IPS-NIHi11 (cell line): ENCODE measurements at places on chromosomes 1 and 21.

GRCh38 chr1:211734791-211735190 is 59.4 kb upstream of the NEK2 start:
- DNase-seq, result no peak

- no peak for DNase-seq
Measured at GRCh38 chr1:39926820-39927219, 25.1 kb upstream of the MYCL start.

DNA sequence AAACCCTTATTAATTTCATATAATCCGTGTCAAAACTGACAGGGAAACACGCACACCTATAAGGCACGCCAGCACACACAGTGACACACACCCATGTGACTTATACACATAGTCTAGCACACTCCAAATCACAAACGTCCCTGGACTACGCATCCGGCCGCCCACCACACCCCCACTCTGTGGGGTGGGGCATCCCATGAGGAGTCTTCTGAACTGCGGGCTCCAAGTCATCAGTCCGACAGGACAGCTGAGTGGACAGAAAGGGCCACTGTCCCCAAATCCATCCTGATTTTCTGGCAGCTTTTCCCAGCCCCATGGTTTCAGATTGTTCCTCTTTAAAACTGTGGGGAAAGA is 829 bp downstream of the PEA15 start:
- no peak for DNase-seq

DNA sequence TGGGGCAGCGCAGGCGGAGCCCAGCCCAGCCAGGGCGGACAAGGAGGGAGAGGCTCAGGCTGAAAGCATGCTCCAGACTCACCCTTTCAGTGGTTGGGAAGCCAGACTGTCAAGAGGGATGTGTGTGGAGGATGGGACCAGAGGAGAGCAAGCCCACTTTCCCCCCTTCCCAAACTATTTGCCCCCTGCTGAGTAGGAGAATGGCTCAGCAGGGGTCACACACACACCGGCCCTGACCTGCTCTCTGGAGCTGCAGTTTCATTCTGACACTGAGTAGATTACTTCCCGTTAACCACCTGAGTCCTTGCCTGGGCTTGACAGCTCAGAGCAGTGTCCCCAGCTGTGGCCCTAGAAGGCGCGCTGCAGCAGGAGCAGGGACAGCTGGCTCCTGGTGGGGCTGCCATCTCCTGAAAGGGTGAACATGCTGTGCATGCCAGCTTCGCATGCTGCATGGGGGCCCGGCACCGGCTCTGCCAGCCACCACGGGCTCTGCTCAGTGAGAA is 51.6 kb upstream of the CNTN2 start:
- DNase-seq, result peak; percentile 81

DNA sequence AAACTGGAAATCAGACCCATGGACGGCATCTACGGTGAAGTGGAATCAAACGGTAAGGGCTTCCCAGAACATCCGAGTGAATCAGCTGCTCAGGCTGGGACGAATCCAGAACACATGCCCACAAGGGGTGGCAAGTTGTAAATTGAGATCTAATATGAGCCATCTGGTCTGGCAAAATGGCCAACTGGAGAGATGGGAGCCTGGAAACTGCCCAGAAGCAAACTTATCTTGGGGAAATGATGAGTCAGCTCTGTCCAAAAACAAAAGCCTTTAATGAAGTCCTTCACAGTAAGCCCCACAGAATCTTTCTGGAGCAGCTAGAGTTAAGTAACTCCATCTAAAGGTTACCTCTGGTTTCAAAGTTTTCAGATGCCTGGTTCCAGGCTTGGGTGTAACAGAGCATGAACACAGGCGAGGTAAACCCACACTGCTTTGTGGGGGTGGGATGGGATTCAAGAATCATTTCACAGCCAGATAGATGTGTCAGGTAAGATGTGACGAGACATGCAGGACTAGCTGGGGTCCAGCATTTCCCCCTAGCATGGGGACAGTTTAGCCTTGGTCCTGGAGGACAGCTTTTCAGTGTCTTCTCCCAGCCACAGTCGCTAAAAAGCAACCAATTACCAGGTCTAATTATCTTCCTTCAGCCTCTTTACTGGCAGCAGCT is 10.5 kb upstream of the SRP9 start:
- no peak for DNase-seq

- no peak for DNase-seq
Measured at GRCh38 chr1:155960081-155960745, 18.1 kb downstream of the ARHGEF2 start.

- DNase-seq, result no peak
Measured at GRCh38 chr1:199352351-199352750, 675.2 kb upstream of the NR5A2 start.

GRCh38 chr1:223207293-223208066 is 64.4 kb upstream of the TLR5 start:
- no peak for DNase-seq

GRCh38 chr1:157145076-157145475 is 6.9 kb upstream of the ETV3 start:
- DNase-seq, result no peak

DNA sequence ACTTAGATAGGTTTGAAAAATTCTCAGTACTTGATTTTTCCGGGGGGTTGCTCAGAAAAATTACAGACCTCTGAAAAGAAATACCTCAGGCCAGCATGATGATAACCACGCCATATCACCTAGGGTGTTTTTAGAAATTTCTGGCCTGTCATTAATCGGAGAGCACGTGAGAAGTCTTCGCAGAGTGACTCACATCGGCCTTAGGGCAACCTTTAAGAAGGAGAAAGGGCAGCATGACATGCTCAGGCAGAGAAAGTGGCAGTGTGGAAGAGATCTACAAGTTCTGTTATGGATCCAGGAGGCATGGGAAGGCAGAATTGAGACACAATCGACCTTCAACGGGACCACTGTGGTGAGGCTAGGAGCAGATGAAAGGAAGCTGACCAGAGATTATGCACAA is 506.3 kb downstream of the LMO4 start:
- DNase-seq, result no peak

- no peak for DNase-seq
Measured at GRCh38 chr1:55363268-55363667, 148.1 kb upstream of the USP24 start.

GRCh38 chr1:44645476-44646244 is 28.6 kb downstream of the TMEM53 start:
- no peak for DNase-seq

DNA sequence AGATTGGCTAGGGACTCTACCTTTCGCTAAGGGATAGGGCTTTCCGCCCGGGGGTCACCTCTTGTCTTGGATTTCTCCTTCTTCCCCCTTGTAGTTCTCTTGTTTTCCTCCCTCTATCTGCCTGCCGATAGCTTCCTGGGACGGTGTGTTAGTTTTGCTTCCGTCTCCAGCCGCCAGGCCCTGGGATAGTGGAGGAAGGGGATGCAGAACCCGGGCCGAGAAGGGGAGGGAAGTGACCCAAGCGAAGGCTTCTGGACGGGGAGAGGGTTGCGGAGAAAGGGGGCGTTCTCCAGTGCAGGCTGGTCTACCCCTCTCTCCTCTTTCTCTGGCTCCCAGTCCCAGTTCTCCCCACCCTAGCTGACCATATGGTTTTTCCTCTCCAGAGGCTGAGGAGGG is 871 bp downstream of the TUFT1 start:
- peak; percentile 58 for DNase-seq

- DNase-seq, result no peak
Measured at GRCh38 chr21:29753216-29753615, 186.6 kb downstream of the GRIK1 start.

DNA sequence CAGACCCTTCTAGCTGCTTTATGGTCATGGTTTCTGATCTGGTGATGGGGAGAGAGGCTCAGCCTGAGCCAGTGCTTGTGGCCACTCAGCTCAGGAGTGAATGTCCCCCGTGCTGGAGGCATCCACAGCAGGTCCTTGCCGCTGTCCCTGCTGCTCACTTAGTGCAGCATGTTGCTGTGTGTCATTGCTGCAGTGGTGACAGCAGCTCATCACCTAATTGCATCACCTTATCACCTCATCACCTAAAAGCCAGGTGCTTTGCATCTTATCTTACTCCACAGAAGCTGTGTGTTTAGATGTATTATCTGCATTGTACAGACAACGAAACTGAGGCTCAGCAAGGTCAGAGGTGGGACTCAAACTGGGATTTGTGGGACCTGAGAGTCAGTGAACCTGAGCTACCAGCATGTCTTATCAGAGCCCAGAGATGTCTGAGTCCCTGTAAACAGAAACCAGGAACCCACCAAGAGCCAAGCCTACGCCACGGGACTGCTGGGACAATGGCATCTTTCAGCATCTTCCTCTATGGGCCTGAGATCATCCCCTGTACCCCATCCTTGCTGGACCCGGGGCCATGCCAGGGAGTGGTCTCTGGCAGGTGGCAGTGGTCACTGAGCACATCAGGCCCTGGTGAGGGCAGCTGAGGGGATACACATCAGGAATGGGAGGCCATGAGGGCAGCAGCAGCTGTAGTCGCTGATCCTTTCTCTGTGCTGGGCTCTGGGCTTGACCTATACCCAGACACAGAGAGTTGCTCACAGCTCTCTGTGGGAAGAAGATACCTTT is 6.5 kb downstream of the PODN start:
- no peak for DNase-seq

DNA sequence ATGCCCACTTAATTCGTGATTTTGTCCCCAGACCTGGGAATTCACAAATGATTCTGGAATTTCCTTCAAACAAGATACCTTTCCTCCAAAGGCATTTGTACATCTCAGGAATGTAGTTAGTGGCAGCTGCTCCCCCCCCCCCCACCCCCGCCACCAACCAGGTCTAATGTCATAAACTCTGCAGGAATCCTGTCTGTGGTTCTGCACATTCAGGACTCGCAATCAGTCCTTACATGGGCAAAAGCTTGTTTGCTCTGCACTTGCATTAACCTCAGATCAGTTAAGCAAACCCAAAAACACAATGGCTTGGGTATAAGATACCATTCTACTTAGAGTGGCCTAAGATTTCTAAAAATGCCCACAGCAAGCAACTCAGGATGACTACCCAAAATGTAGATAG is 143.8 kb downstream of the TGFB2 start:
- peak; percentile 23 for DNase-seq

DNA sequence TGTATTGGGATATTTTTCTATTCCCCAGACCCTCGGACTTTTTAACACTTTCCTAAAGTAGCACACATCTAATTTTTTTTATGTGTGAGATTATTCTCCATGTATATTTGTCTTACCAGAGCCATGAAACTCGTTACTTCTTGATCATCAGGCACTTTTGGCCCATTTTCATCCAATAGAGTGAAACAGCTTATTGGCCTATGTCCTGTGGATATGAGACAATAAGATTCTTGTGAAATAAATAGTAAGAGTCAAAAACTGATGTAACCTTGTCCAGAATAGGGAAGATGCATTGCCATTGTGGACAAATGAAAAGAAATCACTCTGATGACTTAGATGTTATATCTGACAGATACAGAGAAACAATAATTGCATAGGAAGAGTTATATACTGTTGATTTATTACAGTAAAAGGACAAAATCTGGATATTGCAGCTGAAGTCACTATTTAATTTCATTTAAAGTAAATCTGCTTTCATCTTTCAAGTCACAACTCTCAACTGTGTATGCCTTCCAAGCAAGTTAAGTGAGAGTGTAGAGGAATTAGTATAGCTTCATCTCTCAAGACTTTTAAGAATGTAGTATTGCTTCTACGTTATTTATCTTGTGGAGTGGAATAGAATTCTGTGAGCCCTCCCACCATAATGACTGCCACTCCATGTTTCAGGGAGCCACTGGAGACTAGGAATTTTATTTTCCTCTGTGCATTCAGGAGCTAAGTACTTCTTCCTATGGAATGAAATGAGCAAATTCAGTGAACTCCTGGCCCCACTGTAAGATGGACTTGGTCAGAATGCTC is 86.9 kb downstream of the ADAMTS1 start:
- no peak for DNase-seq

DNA sequence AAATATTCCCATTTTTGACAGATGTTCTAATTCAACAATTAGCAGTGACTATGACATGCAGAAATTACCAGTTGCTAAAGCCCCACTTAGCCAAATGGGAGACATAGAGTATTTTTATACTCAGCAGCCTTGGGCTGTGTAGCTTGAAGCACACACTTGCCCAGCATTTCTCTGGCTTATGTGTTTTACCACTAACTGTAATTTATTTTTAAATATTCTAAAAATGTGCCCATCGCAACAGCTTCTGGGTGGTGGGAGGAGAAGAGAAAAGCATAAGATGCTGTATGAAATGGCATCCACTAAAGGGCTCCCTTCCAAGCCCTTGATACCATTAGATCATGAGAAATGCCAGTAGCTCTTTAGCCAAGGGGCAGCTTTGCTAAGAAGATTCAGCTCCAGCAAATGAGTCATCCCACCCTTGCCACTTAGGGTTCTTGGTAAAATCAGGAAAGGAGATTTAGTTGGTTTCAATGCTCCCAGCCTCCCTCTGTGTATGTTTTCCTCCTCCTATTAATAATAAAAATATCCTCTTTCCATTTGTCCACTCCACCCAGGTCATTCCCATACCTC is 462.7 kb upstream of the DEPDC1 start:
- DNase-seq, result no peak

- peak; percentile 61 for DNase-seq
Measured at GRCh38 chr1:47934243-47934805, 62.9 kb downstream of the TRABD2B start.
